GM12865 (cell line): ENCODE measurements at places on chromosomes 12 and 14.

DNA sequence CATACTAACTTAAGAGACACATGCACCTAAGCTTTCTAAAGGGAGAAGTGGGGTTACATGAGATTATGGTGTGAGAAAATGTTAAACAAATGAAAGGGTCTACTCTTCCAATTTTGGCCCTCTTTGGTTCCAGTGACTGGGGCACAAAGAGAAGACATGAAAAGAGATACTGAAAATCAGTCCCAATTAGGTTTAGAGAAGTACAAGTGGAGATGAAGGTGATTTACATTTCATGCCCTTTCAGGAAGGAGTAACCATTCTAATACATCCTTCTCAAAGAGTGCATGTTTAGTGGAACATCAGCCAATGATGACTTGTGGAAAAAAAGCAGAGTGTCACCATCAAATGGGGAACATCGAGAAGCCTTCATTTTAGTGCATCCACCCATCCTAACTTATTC lies 14.4 kb downstream of the MGP start:
- DNase-seq, result no peak

DNA sequence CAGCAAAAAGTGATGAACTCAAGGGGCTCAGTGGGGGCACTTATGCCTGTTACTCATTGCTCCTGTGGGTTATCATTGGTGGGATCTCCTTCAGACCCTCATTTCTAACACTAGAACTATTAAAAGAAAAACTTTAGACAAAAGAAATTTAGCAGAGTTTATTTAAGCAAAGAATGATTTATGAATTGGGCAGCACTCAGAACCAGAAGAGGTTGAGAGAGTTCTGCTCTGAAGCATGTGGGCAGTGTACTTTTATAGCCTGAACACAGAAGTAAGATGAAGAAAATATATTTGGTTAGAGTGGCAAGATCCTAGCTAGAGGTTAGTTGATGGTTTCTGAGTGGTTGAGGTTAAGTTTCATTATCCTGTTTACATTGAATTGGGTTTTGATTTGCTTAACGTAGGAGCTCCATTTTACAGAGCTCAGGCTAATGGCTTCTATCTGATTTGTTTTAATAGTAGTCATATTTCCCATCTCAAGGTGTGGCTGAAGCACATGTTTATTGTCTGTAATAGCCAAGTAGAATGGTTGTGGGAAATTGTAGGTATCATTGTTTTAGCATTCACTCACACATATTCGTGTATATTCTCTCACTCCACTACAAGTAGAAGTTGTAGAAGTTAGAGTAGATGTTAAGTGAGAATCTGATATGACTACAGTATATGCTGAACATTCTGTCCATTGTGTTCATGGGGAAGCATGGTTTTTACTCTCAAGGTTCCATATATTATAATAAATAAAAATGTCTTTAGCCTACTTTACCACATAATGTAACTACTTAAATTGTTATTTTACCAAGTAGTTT lies 27.6 kb downstream of the LEMD3 start:
- DNase-seq, result peak; percentile 12

- DNase-seq, result peak; percentile 34
Measured at GRCh38 chr12:117052386-117053049, 46.7 kb downstream of the TESC start.

DNA sequence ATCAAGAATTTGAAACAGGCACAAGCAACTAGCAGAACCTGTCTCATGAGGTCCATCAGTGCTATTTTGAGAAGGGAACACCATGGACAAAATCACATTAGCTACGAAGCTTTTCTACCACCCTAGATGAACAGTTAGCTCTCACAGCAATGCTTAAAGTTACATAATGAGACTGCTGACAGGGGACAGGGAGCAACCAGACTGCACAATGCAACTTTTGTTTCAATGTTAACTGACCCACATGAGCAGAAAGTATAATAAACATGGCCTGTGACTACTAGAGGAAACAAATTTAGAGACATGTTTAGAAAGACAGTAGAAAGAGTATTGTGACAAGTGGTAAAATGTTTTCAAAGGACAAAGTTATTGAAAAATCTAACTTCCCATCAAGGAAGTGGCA lies 282.8 kb downstream of the CEP128 start:
- no peak for DNase-seq

- no peak for DNase-seq
Measured at GRCh38 chr14:102779574-102780315, 2.5 kb downstream of the TRAF3 start.

DNA sequence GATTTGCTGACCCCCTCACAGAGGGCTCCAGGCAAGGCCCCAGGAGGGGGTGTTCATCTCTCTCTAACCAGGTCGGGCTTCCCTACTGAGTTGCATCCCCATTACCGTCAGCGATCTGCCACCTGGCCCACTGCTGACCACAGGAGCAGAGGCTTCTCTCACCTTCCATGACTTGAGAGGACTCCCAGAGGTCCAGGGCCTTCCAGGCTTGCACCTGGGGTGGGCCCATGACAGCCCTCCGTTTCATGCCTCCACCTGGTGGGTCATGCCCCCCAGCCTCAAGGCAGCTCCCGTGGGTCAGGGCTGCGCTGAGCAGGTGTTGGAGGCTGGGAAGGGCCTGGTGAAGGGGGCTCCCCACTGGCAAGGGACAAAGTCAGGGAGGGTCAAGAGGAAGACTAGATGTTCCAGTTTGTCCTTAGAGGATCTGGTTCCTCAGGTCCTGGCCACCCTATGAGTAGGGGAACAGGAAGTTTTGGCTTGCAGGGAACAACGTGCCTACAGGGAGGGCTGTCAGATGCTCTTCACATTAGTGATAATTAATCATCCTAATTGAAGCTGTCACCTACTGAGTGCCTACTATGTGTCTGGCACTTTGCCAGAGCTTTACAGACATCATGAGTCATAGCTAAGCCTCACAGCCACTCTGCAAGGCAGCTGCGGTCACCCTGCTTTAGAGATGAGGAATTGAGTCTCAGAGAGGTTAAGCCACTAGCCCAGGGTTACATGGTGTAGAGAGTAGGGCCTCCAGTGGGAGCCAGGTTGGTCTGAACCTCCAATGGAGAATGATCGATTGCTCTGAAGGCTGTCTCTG lies 13.8 kb downstream of the NFKBIA start:
- DNase-seq, result peak; percentile 79

DNA sequence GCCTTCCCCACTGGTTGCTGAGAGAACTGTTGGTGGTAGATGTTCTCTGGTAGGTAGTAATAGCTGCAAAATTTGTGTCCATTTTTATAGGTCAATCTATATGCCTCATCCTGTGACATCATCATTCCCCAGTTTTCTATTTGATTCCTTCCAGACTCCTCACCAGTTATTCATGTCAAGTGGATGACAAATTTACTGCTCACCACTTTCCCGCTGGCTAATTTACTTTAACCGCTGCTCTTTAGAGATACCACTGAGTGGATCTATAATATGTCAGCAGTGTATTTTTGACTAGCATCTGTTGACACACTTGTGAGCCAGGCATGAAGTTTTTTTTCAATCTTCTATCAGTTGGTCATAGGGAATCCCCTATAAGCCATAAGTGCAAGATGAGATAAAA lies 24.6 kb downstream of the GPR65 start:
- DNase-seq, result no peak

DNA sequence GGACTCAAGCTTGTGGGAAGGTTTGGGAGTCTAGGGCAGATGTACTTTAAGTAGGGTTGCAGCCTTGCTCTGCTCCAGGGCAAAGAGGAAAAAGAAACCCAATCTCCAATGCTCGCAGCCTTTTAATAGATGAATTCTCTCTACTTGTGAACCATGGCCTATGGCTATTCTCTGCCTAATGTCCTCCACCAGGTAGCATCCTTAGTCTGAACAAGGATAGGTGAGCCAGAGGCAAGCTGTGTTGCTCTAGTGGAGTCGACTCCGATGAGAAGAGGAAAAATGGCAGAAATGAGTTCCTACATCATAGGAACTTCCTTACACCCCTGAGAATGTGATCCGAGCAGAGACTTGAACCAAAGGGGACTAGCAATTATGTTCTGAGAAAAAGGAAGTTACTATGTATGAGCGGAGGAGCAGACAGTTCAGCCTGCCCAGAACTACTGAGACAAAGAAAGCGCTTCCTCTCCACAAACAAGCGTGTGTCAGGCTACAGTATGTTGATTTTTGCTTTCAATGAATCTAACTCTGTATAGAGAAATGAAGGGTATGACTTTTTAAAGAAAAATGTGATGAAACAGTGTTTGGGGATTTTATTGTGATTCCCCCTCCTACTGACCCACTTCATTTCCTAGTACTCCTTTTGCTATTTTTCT lies 153.6 kb upstream of the ARID2 start:
- DNase-seq, result peak; percentile 59

DNA sequence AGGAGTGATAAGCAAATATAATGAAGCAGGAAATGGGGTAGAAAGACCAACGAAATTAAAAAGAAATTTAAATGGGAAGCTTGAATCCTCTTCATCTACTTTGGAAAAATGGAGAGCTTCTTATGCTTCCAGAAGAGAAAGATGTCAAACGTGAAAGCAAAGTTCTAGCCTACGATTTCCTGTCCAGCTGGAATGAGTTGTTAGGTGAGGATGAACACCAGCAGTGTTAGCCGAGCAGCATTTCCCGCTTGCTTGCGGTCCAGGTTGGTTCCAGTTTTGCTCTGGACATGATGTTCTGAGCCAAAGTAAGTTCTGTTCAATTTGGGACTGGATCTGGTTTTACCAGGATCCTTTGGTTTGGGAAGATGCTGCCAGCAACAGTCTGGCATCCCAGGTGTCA lies 78.9 kb downstream of the DACT1 start:
- DNase-seq, result no peak

GRCh38 chr14:96502621-96503305 lies 581 bp downstream of the PAPOLA start:
- peak; percentile 74 for DNase-seq

DNA sequence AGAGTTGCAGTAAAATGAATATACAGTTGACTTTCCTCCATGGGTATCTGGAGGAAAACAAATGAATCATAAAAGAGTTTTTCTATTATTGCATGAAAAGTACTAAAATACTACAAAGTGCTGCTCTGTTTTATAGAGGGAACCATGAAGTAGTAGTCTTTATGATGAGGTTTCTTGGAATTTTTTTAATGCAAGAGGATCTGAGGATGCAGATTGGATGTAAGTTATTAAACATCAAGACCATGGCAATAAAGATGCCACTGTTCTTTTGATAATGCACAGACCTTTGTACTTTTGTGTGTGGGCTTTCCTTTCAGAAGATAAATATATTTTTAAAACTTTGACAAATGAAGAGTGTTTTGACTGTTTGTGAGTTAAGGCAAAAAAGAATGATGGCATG lies 87.5 kb downstream of the DACT1 start:
- no peak for DNase-seq
